NCI-H1930 (cell line): ENCODE measurements at places on chromosomes 2 and 18.

GRCh38 chr2:96970248-96970875 is 16.0 kb downstream of the FAM178B start:
- DNase-seq: no peak

DNA sequence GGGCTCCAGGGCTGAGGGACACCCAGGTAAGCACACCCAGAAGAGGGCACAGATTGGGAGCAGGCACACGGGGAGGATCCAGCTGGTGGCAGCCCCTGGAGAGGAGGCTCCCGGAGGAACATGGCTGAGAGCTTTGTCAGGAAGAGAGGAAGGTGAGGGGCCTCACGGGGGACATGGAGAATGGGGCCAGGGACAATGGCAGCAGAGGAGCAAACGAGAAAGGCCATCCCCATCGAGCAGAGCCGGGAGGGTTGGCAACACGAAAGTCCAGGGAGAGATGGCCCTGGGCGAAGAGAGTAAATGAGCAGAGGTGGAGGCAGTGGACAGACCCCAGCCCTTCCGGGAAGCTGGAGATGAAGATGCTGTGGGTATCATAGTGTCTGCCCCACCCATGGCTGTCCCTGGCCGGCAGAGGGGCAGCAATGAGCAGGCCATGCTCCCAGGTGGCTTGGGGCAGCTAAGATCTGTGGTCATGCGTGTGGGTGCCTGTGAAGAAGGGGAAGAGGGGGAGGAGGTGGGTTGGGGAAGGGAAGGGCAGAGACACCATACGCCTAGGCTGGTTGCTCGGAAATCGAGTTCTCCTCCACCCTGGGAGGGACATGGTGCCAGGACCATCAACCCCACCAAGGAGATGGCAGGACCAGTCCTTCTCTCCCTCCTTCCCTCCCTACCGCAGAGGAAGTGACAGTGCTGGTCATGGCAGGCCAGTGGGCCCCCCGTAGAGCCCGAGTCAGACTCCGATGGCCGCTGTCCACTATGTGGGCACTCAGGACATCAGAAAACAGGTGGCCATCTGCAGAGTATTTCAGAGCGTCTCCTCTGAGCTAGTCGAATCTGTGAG is 191.7 kb downstream of the NDUFA10 start:
- no peak for DNase-seq

DNA sequence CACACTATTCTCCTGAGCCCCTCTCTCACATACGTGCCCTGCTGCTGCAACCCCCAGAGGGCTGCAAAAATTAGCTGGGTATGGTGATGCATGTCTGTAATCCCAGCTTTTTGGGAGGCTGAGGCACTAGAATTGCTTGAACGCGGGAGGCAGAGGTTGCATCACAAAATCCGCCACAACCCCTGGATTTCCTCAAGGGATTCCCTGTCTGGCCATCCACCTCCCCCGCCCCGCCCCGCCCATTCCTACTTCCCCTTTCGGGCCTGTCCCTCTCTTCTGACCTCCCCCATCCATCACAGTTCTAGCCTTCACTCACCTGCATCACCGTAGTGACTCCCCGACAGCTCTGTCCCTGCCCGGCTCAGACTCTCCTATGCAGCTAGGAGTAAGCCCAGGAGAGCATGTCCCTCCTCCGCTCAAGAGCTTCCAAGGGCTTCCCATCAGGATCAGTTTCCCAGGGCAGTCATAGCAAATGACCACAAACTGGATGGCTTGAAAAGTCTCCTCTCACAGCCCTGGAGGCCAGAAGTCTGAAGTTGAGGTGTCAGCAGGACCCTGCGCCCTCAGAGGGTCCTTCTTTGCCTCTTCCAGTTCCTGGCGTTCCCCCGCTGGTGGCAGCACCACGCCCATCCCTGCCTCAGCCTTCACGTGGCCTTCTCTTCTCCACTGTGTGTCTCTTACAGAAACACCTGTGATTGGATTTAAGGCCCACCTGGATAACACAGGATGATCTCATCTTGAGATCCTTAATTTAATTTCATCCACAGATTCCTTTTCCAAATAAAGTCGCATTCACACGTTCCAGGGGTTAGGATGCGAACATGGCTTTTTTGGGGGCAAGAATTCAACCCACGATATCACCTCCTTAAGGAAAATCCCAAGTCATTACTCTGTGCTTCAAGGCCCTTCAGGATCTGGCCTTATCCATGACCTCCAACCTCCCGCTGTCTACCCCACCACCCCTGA is 58.5 kb downstream of the HS1BP3 start:
- DNase-seq: no peak

- no peak for DNase-seq
Observed at GRCh38 chr2:201248288-201248844, 12.0 kb upstream of the CASP8 start.

DNA sequence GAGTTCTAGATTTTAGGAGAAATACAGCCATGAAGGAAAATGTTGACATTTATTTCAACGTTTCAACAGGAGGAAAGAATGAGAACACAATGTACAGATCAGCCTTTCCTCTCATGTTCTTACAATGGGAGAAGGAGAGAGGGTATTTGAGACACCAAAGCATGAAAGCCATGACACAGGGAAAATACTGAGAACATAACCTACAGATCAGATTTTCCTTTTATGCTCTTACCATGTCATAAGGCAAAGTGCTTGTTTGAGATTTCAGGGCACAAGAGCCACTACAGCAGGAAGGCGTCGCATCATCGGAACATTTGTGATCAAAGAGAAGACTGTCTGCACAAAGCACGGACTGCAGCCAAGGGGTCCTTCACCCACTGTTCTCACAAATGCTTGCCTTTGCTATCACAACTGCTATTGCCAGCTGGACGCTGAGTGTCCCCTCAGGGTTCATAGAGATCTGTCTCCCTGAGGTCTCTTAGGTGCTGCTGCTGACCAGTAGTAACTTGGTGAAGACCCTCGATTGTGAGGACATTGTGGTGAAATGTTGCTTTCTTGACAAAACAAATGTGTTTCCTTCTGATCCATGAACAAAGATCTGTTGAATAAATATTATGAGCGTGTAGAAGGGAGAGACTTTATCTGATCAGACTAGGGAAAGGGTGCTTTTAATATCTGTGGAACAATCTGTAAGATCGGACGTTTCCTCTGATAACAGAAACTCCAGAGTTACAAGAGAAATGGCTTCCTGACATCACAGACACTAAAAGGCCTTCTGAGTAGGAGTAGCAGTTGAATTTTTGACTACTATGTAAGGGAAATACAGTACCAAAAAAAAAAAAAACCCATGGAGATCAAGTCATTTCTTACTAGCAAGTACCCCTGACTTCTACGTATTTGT is 6.4 kb upstream of the IL1RL1 start:
- DNase-seq: no peak

DNA sequence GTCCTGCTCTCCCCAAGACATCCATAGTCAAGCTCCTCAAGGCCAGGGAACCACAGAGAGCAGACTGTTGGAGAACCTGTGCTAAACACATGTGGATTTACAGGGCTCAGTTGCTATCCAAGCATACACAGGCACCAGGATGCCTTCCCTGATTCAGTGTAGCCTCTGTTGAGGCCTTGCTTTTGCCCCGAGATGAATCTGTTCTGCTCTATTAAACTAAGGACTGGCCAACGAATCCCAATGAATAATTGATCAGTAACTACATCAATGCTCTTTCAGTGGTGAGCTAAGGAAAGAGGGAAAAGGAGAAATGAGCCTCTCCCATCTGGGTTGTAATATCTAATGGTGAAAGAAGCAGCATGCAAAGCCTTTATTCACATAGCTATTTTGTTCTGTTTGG is 58.7 kb upstream of the SPTBN1 start:
- no peak for DNase-seq

GRCh38 chr2:232299084-232299483 is 79.5 kb upstream of the ALPP start:
- no peak for DNase-seq

DNA sequence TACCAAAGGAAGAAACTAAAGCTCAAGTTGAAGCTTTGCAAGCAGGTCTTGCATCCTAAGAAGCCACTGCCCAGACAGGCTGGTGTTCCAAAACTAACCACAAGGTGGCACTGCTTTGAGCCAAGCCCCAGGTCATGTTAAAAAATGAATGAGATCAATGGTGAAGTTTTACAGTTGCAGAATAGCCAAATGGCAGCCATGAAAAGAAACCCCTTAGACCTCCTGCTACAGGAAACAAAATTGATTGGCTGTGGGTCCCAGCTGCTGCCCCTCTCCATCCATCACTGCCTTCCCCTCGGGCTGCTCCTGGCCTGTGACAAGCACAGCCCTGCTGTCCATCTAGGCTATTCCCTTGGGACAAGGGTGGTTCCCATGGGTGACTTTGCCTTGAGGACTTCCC is 20.7 kb upstream of the MREG start:
- DNase-seq: peak; percentile 44

DNA sequence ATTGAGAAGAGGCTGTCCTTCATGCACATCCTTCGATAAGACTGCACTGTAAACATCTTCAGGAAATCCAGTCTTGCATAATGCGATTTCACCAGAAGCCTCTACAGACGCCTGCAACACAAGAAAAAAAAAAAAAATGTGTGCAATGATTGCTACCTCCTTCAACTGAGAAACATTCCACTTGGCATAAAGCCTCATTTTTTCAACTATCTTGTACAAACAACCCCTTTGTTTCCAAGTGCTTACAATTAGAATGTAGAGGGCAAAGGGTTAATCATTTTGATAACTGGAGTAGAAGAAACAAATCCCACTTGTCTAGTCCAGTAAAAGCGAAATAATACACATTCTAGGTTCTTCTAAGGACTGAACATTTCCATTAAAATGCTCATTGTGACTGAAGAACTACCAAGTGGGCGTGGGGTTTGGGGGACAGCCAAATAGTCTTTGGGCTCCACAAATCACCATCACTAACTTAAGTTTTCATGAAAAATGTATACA is 29.2 kb downstream of the CDH2 start:
- no peak for DNase-seq

- peak; percentile 20 for DNase-seq
Observed at GRCh38 chr18:80157708-80158343, 48.8 kb downstream of the ADNP2 start.

GRCh38 chr2:155907211-155907610 is 425.3 kb downstream of the NR4A2 start:
- DNase-seq: no peak

DNA sequence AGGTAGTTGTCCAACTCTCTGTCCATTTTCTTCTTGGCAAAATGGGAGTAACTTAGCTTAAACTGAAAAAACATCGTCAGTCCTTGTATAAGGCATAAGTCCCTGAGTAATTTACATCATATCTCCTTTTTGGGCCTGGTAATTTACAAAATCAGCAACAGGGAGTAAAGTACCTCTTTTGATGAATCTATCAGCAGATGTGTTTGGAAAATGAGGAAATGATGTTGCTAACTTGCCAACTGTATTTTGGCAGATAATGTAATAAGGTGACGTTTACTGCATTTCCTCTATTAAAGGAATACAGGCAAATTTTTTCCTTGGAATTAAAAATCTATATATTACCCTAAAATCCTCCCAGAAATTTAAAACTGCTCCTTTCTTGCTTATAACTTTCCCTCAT is 29.2 kb downstream of the ANKRD44 start:
- DNase-seq: no peak

DNA sequence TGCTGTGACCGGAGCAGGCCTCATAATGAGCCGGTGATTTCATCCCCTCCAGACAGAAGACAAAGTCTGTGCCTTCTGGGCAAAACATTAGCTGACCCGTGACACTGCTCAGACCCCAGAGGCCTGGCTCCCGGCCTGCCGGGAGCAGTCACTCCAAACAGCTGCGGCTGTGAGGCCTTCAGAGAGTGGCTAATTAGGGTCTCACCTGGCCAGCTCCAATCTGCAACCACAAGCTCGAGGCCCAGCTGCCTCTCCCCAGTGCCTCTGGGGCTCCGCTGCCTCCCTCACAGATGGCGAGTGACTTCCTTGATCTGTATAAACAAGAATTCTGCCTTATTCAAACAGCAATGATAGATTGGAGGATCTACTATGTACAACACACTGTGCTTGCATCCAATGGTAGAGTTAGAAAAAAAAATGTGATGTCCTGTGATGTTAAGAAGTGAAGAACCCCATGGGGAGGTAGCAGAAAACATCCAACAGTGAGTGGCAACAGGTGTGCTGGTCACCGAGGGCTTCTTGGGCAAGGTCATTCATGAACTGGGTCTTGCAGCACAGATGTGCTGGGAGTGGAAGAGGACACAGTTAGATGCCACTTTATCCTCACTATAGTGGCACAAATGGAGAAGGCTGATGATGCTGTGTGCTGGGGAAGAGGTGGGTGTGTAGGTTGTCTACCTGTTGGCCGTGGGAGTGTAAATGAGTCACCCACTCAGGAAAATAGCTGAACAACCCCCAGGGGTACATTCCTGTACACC is 98.2 kb upstream of the ASAP2 start:
- no peak for DNase-seq

DNA sequence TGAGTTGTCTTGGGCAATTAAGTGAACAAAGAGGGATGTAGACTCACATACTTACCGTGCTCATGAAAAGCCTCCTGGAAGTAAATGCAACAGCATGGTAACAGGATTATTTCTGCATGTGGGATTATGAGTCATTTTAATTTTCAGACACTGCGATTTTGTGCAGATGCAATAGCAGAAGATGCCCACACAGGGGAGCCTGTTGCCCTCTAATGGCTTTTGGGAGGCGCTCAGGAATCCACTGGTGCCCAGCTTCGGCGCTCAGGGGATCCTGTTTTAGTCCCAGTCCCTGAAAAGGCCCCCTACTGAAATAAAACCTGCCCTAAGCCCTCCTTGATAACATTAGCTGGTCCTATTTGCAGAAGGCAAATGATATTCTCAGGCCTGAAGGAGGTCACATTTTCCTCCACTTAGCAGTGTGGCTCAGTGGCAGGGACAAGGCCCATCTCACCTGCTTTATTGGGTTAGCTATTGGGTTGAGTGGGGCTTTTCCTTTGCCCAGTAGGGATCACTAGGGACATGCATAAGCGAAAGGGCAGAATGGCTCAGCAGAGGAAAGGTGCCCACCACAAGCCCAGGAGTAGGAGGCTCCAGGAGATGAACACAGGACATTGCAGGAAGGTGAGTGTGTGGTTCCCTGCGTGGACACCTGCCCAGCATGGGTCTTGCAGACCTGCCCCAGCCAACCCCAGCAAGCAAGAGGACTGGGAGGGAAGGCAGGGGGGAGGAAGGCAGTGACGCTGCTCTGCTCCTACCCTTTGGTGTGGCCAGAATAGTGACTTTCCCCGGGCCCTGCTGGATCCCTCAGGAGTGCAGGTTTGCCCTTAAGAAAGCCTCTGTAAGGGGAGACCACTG is 26.5 kb upstream of the KCNS3 start:
- peak; percentile 35 for DNase-seq

GRCh38 chr2:162085090-162085891 is 11.3 kb upstream of the DPP4 start:
- DNase-seq: no peak

DNA sequence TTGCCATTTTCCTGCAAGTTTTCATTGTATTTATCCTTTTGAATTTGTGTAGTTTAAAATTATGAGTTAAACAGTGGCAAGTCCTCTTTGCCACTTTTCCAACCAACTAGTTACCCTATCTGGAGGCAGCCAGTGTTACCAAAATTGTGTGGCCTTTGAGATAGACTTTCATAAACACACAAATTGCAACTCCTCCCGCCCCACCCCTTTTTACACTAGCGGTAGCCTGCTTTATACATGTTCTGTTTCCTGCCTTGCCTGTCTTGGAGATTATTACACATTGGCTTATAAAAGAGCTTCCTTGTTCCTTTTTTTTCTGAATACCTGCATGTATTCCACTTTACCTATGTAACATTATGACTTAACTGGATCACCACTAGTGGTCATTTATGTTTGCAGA is 56.5 kb downstream of the RPIA start:
- no peak for DNase-seq

GRCh38 chr2:229899604-229900003 is 22.2 kb downstream of the TRIP12 start:
- no peak for DNase-seq

- no peak for DNase-seq
Observed at GRCh38 chr2:11625671-11626070, 44.3 kb downstream of the NTSR2 start.

- DNase-seq: no peak
Observed at GRCh38 chr2:20771299-20771698, 51.6 kb downstream of the LDAH start.
